ENCODE measurements at places on chromosomes 3 and 15. TPM values are rescaled to one million over a fixed set of nuclear protein-coding genes. Genes with fewer than 3 reads are reported as not detected.

The TMEM212 gene
- polyA plus RNA-seq, result not detected

The SKOR1 gene
- not detected for polyA plus RNA-seq

The RTP3 gene
- polyA plus RNA-seq, result not detected

- no peaks in the 10 kb centered on the region for H3K4me1 ChIP-seq
- no peak overlapping the region for H3K4me3 ChIP-seq
- H3K36me3 ChIP-seq, result no peaks in the 10 kb centered on the region
- H3K27me3 ChIP-seq, result no peaks in the 10 kb centered on the region
- no peak overlapping the region for H3K27ac ChIP-seq
Observed at GRCh38 chr3:16516695-16517481, 3.4 kb upstream of the RFTN1 start.

- DNase-seq, result peak; percentile 78
- H3K4me3 ChIP-seq, result no peak overlapping the region
- peak overlapping the region; percentile 72 for H3K27ac ChIP-seq
- peaks cover 28% of the 10 kb centered on the region for H3K4me1 ChIP-seq
- H3K36me3 ChIP-seq, result no peaks in the 10 kb centered on the region
- no peaks in the 10 kb centered on the region for H3K27me3 ChIP-seq
Observed at GRCh38 chr15:90154861-90155626, 46.1 kb upstream of the SEMA4B start.

DNA sequence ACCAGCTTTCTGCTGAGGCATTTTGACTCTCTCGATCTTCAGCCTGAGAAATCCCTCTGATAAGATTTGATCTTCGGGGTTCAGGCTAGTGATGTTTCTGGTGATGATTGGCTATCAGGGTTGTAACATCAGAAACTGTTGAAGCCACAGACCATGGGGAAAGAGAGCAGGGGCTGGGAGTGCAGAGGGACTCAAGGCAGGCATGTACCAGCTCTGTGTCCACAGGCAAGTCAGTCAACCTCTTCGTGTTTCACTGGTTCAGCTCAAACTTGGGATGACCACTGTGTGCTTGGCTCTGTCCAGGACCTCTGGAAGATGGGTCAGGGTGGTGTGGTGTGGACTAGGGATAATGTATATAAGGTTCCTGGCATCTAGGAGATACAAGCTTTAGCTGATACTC lies 116.5 kb downstream of the EEFSEC start:
- H3K36me3 ChIP-seq, result no peaks in the 10 kb centered on the region
- no peaks in the 10 kb centered on the region for H3K27me3 ChIP-seq
- H3K4me3 ChIP-seq, result no peak overlapping the region
- no peak for DNase-seq
- H3K4me1 ChIP-seq, result no peaks in the 10 kb centered on the region

- H3K4me1 ChIP-seq, result peaks cover 5% of the 10 kb centered on the region
- no peak overlapping the region for H3K27ac ChIP-seq
- H3K36me3 ChIP-seq, result peaks cover 6% of the 10 kb centered on the region
Observed at GRCh38 chr15:63576441-63576840, 20.7 kb upstream of the FBXL22 start.

- no peak overlapping the region for H3K4me3 ChIP-seq
- no peak for DNase-seq
- H3K27ac ChIP-seq, result no peak overlapping the region
- peaks cover 30% of the 10 kb centered on the region for H3K36me3 ChIP-seq
Observed at GRCh38 chr3:9761919-9762318, 7.8 kb downstream of the CAMK1 start.

- H3K4me3 ChIP-seq, result no peak overlapping the region
- no peaks in the 10 kb centered on the region for H3K27me3 ChIP-seq
- H3K4me1 ChIP-seq, result peaks cover 39% of the 10 kb centered on the region
- H3K27ac ChIP-seq, result no peak overlapping the region
- no peak for DNase-seq
- peaks cover 6% of the 10 kb centered on the region for H3K36me3 ChIP-seq
Observed at GRCh38 chr15:77457905-77458265, 37.2 kb downstream of the HMG20A start.

Data from sigmoid colon (tissue), 7 donors.